NCI-H2081 (cell line): ENCODE measurements at places on chromosomes 6 and 20.

GRCh38 chr6:30073489-30074235 lies 1.9 kb downstream of the RNF39 start:
- DNase-seq: no peak

- no peak for DNase-seq
Observed at GRCh38 chr20:13139459-13140150, 81.5 kb upstream of the ISM1 start.

- DNase-seq: no peak
Observed at GRCh38 chr20:25025091-25025861, 32.7 kb downstream of the ACSS1 start.

- DNase-seq: no peak
Observed at GRCh38 chr20:64234291-64234791, 21.2 kb upstream of the PCMTD2 start.

GRCh38 chr20:8536262-8536618 lies 404.2 kb downstream of the PLCB1 start:
- no peak for DNase-seq

- DNase-seq: no peak
Observed at GRCh38 chr6:64955435-64955848, 751.6 kb downstream of the EYS start.

GRCh38 chr6:129516005-129516404 lies 194.0 kb downstream of the ARHGAP18 start:
- no peak for DNase-seq

- no peak for DNase-seq
Observed at GRCh38 chr6:41545247-41545702, 906 bp upstream of the FOXP4 start.

- DNase-seq: no peak
Observed at GRCh38 chr6:22087960-22088706, 208.7 kb downstream of the PRL start.

- no peak for DNase-seq
Observed at GRCh38 chr6:25576919-25577318, 75.1 kb upstream of the SCGN start.

GRCh38 chr6:140193269-140193668 lies 818.8 kb upstream of the CITED2 start:
- DNase-seq: no peak

DNA sequence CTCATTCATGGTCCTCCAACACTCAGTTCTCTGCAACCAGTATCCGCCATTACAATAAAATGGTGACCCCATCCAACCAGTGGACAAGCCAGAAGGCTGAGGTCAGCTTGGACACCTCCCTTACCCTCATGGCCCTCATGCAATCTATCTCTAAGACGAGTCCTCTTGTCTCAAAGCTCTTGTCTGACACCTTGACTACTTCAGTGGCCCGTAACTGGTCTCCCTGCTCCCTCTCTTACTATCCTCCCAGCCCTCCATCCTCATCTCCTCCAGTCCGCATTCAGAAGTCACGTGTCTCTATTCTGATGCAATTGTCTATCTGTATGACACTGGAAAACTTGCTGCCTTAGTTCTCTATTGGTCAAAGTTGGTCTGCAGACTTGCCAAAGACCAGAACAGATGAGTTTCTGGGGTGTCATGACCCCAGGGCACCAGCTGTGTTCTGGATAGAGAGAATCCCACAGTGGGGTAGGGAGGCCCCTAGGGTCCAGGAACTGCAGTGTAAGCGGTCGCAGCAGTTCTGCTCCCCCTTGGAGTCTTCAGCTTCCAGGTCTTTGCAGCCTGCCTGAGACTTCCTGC lies 59.6 kb upstream of the RNF24 start:
- DNase-seq: no peak

GRCh38 chr6:10434235-10434634 lies 19.4 kb upstream of the TFAP2A start:
- no peak for DNase-seq

- no peak for DNase-seq
Observed at GRCh38 chr20:21074605-21075336, 31.4 kb downstream of the LINC00237 start.

DNA sequence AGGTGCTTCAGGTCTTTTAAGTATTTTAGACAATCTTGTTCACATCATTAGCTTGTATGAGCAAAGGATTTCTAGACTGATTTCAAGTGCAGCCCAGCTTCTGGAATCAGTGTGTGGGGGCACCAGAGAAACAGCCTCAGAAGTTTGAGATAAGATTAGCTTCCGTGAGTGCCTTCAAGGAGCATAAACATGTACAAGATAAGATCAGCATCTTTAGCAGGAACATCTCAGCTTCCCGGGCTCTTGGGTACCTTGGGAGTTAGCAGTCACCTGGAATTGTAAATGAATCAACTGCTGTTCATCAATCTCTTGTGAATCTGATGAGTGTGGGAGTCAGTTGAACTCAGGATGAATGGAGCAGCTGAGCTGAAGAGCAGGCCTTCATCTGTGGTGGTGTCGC lies 12.0 kb upstream of the CITED2 start:
- no peak for DNase-seq

DNA sequence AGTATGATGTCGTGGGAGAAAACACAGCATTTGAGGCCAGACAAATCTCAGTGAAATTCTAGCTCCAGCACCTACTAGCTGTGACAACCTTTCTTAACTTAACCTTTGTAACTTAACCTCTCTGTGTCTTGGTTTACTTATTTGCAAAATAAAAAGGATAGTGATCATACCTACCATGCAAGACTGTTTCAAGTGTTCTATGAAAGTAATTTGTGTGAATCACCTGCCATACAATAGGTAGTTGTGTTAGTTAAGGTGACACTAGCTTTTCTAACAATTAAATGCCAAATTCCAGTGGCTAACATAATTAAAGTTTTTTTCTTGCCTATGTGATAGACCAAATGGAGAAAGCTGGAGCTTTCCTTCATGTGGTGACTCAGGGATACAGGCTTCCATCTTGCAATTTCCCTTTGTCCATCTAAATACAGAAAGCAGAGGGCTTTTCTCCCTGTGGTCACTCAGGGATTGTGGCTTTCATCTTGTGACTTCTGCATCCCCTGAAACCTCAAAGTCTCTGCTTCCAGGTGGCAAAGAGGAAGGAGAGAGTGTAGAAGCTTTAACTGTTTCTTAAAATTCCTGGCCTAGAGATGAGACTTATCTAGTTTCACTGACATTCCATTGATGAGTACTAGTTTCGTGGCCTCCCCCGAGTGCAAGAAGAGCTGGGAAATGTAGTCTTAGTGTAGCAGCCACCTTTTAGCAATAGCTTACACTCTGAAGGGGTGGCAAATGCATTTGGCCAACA lies 311.4 kb downstream of the CLIC5 start:
- no peak for DNase-seq

- no peak for DNase-seq
Observed at GRCh38 chr20:51930775-51931174, 128.5 kb upstream of the SALL4 start.

DNA sequence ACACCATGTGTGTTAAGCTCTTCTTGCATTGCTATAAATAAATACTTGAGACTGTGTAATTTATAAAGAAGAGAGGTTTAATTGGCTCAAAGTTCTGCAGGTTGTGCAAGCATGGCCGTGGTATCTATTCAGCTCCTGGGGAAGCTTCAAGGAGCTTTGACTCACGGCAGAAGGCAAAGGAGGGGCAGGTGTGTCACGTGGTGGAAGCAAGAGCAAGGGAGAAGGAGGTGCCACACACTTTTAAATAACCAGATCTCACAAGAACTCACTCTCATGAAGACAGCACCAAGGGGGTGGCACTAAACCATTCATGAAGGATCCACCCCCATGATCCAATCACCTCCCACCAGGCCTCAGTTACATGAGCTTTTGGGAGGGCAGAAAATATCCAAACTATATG lies 193.7 kb downstream of the ERMARD start:
- DNase-seq: no peak

DNA sequence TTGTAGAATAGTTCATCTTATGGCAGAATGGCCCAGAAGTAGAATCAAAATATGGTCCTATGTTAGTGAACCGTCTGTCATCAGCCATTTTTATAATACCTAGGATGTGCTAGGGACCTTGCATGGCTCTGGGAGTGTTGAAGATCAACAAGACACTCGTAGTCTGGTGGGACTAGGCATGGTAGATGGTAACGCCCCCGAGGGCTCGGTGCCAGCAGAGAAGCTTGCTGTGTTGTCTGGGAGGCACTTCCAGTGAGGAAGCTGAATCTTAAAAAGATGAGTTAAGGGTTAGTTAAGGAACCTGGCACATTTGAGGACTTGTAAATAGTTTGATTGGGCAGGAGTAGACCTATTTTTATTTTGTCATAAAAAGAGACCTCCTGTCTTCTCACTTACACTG lies 82.4 kb downstream of the MAP3K4 start:
- DNase-seq: no peak

GRCh38 chr6:24775520-24776058 lies 852 bp downstream of the GMNN start:
- no peak for DNase-seq

DNA sequence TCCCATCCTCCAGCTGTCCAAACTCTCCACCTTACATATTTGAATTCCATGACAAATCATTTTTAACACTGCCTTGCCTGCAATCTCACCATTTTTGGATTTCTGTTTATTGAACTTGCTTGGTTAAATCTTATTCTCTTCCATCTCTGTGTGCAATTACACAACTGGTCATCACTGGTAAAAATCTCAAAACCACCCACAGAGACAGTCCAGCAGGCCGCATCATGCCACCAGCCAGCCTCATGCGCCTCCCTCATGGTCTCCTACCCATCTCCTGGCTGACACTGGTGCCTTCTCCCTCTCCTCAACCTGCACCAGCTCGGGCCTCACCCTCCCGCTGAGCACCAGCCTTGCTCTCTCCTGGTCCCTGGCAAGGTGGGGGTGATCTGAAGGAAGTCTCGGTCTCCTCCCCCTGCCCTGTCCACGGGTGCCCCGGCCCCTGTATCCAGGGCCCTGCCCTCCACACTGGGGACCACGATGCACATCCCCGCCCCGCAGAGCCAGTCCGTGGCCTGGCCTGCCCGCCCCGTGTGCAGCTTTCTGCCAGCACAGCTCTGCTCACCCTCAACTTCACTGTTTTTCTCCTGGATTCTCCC lies 92.0 kb downstream of the THBS2 start:
- DNase-seq: no peak
